ENCODE measurements at places on chromosomes 12 and 14.

DNA sequence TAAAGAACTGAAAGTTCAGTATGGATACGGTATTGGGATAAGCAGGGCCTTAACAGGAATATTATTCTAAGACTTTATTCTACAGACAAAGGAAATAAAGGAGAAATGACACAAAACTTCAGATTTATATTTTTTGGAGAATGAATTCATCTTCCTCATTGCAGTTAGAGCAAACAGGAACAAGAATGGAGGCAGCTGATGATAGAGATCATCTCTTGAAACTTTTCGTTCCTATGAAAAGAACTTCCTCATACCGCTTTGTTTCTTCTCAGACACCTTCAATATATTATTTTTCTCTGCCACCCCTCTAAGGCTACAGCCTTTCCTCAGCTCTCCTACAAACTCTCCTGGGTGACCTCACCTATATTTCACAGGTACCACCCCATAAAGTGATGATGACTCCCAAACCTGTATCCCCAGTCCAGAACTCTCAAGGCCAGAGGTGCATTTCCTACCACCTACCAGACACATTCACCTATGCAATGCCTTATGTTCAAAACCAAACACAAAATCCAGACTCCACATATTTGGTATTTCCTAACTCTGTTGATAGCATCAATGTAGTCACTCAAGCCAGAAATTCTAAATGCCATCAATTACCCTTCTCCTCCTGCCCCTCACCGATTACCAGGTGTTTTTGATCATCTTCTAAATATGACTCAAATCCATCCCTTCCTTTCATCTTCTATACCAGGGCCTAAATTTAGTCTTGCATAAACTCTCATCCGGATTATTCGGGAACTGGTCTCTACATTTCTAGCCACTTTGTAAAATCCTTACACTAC, 7.4 kb downstream of the MAP4K5 start:
- no peak for DNase-seq

GRCh38 chr12:87612996-87613395, 416.2 kb downstream of the C12orf50 start:
- DNase-seq, result no peak

- no peak for DNase-seq
Measured at GRCh38 chr14:99609245-99610170, 5.5 kb upstream of the CCDC85C start.

DNA sequence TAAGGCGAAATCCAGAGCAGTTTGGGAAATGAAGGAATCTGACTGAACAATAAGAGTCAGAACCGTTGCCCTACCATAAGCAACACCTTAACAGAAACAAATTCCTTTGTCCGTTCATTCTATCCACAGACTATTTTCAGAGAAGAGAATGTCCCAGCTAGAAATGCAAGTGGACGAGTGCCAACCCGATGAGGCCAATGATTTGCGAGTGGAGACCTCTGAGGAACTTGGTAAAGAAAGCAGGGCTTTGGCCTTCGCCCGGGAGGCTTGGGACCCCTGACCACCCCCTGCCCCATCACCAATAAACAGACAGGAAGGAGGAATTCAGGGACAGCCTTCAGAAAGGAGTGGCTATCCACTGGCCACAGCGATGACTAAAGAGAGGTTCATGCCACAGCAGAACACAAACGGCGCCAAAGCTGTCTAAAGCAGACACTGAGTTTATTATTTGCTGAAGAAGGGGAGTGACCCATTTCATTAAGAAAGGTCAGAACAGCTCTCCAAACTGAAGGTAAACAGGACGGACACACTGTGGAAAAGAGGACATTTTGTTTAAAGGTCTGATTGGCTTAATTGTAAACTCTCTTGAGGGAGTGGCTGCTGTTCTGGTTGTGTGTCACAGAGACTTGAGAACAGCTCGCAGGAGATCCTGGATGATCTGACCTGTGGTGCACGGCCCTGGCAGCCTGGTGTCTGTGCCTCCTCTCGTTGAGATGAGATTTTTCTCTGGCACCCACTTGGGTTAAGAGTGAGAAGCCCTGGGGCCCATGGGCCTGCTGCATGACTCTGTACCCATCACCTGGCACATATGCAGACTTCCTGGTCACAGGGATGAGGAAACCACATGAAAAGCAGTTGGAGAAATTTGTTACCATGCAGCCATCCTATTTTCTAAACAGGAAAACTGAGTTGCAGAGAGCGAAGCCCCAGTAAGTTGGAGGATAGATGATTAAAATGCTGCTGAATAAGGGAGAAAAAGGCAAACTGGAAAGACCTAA, 142.0 kb upstream of the PZP start:
- DNase-seq, result peak; percentile 56

- DNase-seq, result no peak
Measured at GRCh38 chr14:101861464-101861863, 100.0 kb downstream of the PPP2R5C start.
